ENCODE measurements at places on chromosomes 1 and 21.
A peak's percentile ranks its signal among the peaks of the same experiment; 100 is the strongest.

DNA sequence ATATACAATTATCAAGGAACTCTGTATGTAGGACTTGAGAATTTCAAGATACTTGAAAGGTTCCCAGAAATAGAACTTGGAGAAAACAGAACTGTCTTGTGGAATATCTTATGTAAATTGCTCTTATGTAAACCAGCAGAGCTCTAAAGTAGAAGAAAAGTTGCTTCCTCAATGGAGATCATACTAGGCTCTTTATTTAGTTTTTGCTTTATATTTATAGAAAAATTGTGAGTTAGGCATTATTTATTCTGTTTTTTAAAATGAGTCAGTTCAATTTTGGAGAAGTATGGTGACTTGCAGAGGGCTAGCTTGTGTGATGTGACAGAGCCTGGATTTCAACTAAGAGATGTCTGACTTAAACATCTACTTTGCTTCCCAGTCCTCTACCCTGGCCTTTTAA, 40.4 kb downstream of the ATP6V1G3 start:
- no peak for DNase-seq

GRCh38 chr1:201171063-201172036, 17.1 kb upstream of the TMEM9 start:
- DNase-seq, result peak; percentile 53

GRCh38 chr1:87928623-87929022, 599.9 kb downstream of the LMO4 start:
- no peak for DNase-seq

DNA sequence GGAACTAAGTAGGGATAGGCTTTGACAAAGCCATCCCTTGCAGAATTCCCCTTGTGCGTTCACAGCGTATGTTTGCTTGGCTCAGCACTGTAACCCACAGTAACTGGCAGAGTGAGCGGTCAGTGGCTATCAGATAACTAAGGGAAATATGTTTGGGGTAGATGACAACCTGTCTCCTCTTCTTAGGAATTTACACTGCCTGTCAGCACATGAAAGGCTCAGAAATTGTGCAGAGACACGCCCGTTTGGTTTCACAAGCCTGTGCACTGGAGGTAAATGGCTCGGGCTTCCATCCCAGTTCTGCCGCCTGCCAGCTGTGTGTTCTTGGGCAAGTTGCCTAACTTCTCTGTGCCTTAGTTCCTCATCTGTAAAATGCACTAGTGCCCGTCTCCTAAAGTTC, 101.2 kb downstream of the PRDM2 start:
- peak; percentile 49 for DNase-seq

GRCh38 chr1:24018611-24019580, 38.8 kb upstream of the SRSF10 start:
- DNase-seq, result peak; percentile 61

DNA sequence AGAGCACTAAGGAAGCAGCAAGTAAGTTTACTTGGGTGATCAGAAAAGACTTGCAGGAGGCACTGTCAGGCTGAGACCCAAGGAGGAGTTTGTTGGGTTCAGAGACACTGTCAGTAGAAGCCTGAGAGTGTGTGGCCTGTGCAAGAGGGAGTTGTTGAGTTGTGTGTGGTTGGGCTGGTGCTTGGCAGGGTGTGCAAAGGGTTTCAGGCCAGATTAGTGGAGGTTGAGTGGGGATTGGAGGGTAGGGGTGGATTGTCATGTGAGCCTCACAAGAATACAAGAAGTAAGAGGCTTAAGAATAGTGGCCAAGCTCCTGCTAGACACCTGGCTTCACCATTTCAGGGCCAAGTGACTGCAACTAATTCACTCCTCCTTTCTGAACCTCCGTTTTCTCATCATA, 8.9 kb upstream of the KIF21B start:
- no peak for DNase-seq

- no peak for DNase-seq
Measured at GRCh38 chr1:47978486-47978885, 18.7 kb downstream of the TRABD2B start.

GRCh38 chr1:208329300-208329699, 85.1 kb upstream of the PLXNA2 start:
- no peak for DNase-seq

- DNase-seq, result no peak
Measured at GRCh38 chr21:35861661-35862060, 198.7 kb downstream of the SETD4 start.

DNA sequence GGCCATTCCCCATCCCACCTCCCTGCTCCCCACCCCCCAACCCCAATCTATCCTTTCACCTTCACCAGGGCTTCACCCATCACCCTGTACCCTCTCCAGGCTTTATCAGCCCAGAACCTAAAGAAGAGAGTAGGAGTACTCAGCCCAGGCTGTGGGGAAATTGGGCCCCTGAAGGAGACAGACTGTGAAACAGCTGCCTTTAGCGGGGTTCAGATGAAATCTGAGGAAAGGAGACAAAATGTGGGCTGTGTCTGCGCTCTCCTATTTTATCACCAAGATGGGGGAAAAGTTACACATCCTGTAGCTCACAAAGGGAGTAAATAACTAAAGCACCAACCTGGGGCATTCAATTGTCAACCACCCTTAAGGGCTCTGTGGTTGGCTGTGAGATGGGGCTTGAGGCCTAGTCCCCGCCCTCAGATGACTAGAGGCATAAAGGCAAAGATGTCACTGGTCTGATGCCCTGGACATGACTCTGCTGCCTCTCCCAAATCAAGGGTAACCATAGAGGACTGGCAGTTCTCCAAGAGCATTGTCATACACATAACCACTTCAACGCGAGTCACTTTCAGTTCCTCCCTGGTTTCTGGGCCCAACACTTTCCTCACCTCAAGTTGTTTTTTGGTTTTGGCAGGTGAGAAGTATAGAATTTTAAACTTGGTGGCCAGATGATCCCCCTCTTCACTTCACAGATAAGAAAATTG, 30.0 kb downstream of the SLC27A3 start:
- peak; percentile 49 for DNase-seq

DNA sequence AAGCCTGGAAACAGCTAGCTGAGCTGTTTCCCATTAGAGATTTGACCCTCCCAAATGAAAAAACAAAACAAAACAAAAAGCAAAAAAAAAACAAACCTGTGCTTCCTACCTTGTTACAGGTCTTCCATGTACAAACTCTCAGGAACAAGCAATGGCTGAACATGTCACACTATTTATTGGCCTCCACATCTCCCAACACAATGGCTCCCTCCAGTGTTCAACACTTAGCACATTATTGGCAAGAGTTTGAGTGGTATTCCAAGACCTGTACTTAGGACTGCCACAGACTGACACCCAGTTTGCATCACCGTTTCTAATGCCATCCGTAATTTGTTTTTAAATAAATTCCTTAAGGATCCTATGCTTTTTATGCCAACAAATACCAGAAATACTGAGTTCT, 195.0 kb upstream of the OLFM3 start:
- DNase-seq, result no peak

DNA sequence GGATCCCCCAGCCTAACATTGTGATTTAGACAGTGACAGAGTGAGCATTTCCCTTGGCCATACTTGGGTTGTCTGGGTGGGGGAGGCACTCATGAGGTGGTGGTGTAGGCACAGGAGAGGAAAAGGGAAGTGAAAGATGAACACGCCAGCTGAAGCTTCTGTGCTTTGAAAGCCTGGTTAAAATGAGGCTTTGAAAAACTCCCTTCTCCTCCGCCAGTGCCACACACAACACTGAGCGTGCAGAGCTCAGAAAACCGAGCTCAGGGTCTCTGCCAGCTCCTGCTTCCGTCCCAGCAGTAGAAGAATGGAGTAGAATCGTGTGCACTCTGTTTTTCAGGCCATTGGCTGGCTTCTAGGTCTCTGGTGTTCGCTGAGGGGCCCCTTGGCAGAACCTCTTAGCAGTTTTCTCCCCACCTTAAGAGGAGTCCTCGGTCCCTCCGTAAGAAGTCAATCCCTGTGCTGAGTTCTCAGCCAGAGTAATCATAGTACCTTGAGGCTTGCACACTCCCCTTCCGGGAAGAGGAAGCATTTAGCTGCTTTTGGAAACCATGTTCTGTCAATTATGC, 12.9 kb downstream of the PLEKHM2 start:
- no peak for DNase-seq

- DNase-seq, result peak; percentile 69
Measured at GRCh38 chr1:67700692-67701410, 15.8 kb downstream of the GADD45A start.

DNA sequence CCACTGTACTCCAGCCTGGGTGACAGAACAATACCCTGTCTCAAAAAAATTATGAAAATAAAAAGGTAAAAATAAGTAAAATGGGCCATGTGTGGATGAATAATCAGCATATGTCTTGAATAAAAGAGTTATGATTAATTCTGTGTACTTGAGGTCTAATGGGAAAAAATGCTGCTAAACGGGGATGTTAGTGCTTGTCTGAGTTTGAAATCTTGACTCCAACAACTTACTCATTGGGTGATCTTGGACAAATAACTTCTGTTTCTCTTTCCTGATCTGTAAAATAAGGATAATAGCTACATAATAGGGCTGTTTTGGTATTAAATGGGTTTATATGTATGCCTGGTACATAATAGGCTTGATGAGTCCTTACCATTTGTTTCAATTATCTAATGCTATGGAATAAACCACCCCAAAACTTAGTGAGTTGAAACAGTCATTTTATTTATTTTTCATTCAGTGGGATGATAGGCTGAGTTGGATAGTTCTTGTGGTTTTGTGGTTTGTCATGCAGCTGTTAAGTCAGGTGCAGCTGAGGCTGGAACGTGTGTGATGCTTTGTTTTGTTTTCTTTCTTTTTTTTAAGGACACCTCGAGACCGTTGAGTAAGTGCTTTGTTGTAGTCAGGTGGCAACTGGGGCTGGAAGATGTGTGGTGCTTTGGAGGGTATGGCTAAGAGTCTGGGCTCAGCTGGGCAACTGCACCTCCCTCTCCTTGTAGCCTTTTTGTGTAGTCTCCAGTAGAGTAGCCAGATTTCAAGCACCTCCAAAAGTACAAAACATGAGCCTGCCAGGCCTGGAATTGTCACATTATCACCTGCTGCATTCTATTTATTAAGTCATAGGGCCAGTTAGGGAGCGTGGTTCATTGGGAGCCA, 4.9 kb downstream of the MDM4 start:
- peak; percentile 58 for DNase-seq

All from NCI-H2029 (cell line).